RPMI7951 (cell line): ENCODE measurements at places on chromosomes 13 and 19.

DNA sequence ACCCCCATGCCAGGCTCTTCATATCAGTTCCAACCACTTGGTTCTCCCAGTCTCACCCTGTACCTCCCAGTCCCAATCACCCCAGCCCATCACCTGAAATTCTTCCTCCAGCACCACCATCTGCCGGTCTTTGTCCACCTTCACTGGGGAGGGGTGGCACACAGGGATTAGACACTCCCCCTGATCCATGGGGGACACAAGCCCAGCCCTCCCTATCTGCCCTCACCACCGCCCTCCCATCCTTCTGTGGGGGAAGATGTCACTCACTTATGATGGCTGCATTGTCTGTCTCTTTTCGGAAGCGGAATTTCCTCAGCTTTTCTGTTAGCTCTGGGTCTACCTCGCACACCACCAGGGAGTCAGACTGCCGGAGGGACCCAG is 685 bp downstream of the GMFG start:
- DNase-seq = no peak

DNA sequence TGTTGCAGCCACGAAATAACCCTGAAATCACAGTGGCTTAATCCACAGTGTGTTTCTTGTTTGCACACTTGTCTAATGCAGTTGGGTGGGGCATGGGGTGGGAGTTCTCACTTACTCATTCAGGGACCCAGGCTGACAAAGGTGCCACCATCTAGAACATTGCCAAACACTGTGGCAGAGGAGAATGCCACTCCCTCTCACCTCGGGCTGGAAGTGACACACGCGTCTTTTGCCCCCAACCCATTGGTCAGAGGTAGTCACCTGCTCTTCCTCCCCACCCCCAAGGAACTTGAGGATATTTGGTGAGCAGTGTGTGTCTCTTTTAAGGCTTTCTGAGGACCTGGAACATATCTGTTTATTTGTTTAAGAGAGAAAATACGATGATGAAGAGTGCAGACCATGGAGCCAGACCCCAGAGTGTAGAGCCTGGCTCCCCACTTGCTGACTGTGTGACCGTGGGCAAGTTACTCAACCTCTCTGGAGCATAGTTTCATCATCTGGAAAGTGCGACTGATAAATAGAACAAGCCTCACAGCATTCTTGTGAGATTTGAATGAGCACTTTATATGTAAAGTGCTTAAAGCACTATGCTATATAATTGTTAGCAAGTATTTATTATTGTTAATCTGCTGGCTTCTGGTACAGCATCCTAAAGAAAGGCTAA is 17.4 kb downstream of the GPR183 start:
- DNase-seq = no peak

GRCh38 chr13:109476001-109476400 is 310.4 kb downstream of the IRS2 start:
- DNase-seq = no peak

- DNase-seq = peak; percentile 70
Measured at GRCh38 chr19:48608798-48609263, 2.3 kb downstream of the SPACA4 start.

DNA sequence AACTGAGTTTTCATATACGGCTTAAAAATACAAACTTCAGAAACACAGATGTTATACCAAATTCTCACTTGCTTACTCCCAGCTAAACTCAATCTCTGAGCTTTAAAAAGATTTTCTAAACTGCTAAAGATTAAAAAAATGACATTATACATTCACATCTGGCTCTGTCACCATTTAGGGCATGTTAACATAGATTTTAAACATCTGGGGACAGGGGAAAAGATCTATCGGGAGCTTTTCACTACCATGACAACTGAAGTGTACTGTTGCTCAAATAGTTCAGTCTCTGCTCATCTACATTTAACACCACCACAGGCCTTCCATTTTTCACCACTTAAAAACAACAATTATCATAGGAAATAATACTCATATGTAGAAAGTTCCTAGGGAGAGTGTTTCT is 190.8 kb downstream of the ENOX1 start:
- DNase-seq = no peak

DNA sequence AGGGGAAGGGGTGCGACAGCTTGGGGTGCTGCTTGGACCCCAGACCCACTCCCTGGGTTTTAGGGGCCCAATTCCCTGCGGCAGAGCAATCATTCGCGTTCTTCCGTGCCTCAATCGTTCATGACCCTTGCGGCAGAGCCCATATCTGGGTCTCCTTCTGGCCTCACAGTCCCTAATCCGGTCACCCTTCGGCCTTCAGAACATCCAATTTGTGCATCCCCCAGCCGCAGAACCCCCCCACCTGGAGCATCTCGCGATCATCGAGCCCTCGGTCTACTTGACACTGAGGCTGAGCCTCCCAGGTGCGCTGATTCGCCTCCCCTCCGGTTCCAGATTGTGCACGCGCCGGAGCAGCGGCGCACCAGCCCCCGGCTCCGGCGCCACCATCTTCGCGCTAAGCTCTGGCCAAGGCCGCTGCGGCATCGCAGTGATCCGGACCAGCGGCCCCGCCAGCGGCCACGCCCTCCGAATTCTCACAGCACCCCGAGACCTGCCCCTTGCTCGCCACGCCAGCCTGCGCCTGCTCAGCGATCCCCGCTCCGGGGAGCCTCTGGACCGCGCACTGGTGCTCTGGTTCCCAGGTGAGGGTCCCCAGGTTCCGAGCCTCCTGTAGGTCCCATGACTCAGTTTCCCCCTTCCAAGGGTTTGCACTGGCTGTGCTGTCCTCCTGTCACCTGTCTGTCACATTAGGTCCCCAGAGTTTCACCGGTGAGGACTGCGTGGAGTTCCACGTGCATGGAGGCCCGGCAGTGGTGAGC is 501 bp downstream of the GTPBP3 start:
- peak; percentile 35 for DNase-seq

- DNase-seq = no peak
Measured at GRCh38 chr13:108352599-108352998, 83.1 kb downstream of the TNFSF13B start.

- no peak for DNase-seq
Measured at GRCh38 chr13:103731959-103732358, 665.7 kb upstream of the SLC10A2 start.

DNA sequence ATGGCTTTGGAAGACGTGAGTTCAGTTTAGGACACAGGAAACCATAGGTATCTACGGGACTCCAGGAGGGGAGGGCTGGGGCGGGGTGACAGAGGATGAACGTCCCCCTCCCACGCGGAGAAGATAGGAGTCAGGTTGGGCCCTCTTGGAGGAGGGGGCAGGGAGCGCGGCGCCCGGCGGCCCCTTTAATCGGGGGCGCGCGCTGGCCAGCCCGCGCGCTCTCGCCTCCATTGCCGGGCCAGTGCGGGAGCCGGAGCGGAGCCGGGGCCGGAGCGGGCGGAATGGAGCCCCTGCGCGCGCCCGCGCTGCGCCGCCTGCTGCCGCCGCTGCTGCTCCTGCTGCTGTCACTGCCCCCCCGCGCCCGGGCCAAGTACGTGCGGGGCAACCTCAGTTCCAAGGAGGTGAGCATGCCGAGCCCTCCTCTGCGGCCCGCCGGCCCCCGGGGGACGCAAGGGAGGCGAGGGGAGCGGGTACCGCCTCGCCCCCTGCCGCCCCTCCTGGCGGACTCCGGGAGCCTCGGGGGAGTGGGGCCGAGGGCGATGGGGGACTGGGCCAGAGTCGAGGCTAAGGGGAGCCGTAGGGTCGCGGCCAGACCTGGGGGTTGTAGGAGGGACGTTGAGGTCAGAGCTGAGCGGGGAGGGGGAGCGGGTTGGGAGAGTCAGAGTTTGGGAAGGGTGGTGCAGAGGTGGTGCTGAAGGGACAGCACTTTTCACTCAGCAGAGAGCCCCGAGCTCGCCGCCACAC is at the start of gene TMEM145:
TSS of gene TMEM145 (plus strand) at position 214 of the 744 bp plus-strand sequence. CDS start at position 282, 68 bp downstream.
- peak; percentile 59 for DNase-seq

- no peak for DNase-seq
Measured at GRCh38 chr19:447816-448560, 12.8 kb downstream of the SHC2 start.

DNA sequence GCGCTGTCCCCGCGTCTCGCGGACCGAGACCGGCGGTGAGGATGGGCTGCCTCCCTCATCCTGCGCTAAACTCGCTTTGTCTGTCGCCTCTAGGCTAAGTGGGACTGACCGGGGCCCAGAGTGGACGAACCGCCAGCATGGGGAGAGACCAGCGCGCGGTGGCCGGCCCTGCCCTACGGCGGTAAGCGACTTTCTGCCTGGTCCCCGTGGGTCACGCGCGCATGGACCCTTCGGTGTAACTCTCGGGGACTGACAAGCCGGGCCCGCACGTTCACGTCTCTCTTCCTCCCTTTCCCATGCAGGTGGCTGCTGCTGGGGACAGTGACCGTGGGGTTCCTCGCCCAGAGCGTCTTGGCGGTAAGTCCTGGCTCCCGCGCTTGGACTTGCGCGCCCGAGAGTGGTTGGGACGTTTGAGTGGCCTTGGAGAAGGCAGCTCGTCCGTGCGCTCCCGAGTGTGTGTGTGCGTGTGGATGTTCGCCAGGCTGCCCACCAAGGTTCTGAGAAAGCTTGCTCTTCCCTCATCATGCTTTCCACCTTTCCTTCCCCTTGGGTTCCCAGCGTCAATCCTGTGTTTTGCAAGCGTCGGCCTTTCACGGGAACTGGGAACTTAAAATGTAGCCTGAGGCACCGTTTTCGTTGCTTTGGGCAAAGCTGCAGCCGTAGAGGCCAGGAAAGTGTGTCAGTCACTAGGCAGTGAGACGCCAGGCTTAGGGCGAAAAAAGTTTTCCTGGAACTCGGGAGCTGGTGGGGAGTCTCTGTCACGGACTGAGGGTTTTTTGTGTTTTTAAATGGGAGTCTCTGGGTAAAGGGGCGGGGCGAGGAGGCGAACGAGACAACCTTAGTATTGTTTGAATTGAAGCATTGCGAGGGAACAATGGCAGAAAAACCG is 927 bp downstream of the COL4A2 start:
- DNase-seq = peak; percentile 60

DNA sequence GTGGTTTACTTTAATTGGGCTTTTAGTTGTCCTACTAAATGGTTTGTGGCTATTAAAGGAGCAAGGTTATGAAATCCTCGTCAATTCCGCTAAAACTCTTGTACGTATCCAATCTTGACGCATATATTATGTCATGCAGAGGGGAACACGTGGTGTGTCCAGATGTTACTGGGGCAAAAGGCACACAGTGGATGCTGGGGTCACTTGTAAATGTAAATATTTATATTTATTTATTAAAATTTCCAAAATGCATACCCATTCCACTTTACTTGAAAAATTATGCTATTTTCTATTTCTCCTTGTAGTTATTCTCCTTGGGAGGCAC is 36.7 kb upstream of the SLC46A3 start:
- no peak for DNase-seq

DNA sequence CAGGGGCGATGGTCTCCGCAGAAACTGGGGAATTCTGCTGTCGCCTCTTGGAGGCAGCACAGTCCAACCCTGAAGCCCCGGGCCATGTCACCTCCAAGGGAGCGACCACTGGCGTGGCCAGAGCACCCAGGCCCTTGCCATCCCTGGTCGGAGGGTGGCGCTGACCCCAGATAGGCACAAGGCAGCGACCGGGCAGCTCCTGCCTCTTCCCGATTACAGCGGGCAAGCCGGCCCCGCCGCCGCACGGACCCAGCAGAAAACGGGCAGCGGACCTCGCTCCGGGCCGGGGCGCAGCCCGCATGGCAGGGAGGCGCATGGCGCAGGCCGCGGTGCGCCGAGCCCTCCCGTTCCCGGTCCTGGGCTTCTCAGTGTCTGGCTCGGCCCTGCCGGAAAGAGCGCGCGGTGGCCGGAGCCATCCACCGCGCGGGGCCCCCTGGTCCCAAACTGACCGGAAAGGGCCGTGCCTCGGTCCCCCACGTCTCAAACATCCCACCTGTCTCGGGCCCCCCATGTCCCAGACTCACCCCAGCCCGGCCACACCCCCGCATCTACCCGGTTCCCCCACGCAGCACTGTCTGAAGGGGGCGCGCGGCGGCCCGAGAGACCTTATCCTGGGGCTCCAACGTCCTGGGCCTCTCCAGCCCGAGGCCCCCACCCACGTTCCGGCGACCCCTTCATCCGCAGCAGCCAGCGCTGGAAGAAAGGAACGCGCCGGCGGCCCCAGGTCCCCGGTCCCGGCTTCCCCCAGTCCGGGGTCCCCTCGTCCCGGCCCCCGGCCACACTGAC is 727 bp downstream of the CERS1 start:
- DNase-seq = peak; percentile 37

DNA sequence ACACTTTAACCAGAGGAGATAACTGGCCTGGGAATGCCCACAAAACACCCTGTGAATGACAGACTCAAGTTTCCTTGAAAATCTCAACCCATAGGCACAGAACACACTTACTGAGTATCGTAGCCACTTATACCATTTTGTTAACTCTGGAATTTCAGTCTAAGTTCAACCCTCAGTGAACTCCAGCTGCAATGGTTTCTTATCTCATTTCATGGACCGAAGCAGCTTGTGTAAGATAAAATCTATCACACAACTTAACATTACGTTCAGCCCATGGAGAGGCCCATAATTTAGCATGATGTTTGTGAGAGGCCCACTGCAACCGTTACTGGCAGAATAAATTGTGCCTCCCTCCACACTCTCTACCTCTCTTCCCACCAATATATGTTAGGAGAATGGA is 323.0 kb downstream of the DNAJC15 start:
- no peak for DNase-seq

DNA sequence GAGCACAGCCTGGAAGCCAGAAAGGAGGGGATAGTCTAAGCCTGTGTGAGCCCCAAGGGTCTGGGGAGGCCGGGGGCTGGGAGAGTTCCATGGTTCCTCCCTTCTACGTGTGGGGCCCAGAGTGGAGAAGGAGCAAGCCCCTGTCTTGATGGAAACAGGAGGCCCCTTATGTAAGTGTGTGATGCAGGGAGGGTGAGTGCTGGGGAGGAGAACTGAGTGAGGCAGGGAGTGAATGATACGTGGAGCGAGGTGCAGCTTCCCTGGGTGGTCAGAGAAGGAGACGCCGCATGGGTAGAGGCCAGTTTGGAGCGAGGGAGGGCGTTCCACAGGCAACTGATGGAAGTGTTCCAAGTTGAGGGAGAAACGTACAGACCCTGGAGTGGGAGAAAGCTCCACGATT is 16.0 kb downstream of the MAG start:
- DNase-seq = no peak

DNA sequence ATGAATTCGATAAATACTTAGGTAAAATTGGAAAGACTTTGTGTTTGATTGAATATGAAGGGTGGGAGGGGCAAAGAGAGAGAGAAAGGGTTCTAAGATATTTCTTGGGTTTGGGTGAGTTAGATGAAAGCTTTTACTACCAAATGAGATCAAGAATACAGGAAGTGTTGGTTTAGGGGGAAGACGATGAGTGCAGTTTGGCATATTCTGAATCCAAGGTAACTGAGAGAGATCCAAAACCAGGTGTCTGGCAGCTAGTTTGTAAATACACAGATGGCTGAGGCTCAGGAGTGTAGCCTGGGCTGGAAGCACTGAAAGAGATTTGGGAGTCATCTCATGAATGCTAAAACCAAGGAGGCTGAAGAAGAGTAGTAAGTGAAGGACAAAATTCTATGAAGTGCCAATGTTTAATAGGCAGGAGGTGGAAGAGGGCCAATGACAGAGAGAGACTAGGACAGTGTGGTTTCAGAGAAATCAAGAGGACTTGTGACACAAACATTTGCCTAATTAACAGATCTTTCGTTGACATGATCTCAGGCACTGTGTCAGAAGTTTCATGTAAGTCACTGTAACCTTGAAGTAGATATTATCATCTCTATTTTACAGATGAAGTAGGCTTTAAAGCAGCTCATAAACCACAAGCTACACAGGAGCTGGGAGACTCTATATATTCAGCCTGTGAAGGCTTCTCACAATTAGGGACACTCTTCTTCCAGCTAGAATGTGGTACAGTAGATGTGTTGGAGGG is 70.2 kb upstream of the ZDHHC20 start:
- no peak for DNase-seq

- peak; percentile 1 for DNase-seq
Measured at GRCh38 chr13:32587811-32588170, 1.5 kb downstream of the PDS5B start.
